Gastroesophageal sphincter (tissue), 4 donors: ENCODE measurements at places on chromosomes 3 and 15. TPM values are rescaled to one million over a fixed set of nuclear protein-coding genes. Genes with fewer than 3 reads are reported as not detected.

- H3K4me1 ChIP-seq, result no peaks in the 10 kb centered on the region
- H3K36me3 ChIP-seq, result no peaks in the 10 kb centered on the region
- H3K4me3 ChIP-seq, result no peak overlapping the region
- no peak for ATAC-seq
- H3K27ac ChIP-seq, result no peak overlapping the region
Measured at GRCh38 chr15:99961011-99961441, 227.8 kb upstream of the LYSMD4 start.

DNA sequence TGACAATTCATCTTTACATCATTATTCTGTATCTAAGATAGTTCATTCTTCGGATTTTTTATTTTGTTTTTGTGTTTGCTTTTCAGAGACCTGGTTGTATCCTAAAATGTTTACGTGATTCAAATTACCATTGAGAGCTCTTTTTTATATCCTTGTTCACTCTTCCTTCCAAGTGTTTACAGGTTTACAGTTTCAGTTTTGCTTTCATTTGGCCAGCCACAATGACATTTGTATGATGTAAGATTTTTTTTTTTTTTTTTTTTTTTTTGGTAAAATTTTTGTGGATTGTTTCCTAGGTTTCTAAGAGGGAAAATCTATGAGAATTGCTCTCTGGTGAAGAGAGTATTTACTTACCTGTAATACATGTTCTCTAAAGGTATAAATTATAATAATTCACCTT lies 55.0 kb downstream of the SETD5 start:
- H3K27me3 ChIP-seq, result no peaks in the 10 kb centered on the region
- ATAC-seq, result no peak
- peaks cover 18% of the 10 kb centered on the region for H3K36me3 ChIP-seq
- no peaks in the 10 kb centered on the region for H3K4me1 ChIP-seq

DNA sequence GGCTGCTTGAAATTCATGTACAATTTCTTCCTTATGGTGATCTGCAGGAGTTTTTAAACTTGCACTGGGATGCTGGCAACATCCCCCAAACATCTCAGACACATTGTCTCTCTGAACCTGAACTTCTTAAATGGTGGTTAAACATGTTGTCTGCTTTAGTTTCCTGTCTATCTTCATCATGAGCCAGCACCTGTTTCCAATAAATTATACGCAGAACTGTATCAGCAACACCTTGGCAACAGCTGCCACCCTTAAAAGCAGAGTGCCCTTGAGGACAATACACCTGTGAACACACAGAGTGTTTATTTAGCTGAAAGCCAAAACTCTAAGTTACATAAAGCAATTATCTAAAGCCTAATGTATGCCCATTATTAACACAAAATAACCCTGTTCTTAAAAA lies 242.9 kb downstream of the WNT5A start:
- no peaks in the 10 kb centered on the region for H3K36me3 ChIP-seq
- no peak for ATAC-seq
- H3K4me1 ChIP-seq, result no peaks in the 10 kb centered on the region
- H3K27me3 ChIP-seq, result no peaks in the 10 kb centered on the region
- H3K27ac ChIP-seq, result no peak overlapping the region

The SLC12A1 gene
- not detected for total RNA-seq

DNA sequence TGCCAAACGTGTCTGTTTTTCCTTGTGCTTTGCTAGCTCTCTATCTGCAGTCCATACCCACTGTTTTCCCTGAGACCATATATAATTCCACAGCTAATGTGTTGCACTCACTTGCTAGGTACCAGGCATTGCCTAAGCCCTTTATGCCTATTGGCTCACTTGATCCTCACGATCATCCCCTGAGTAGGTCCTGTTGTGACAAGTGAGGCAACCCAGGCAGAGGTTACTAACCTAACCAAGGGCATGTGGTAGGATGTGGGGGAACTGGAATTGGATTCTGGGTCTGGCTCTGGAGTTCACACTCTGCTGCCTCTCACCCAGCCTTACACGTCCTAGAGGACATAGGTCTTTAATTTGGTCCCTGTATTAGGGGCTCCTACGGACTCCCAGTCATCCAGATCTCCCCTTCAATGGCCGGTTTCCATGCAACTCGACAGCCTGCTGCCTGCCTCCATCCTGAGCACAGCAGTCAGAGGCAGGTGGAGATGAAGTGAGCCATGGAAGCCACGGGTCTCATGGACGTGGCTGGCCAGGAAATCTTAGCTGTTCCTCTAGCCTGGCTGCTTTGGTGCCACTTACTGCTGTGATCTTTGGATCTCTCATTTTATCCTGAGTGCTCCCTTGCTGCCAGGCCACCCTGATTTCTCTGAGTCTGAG lies 38.9 kb upstream of the MYZAP start:
- peak overlapping the region; percentile 49 for H3K27ac ChIP-seq
- peaks cover 14% of the 10 kb centered on the region for H3K4me1 ChIP-seq
- no peaks in the 10 kb centered on the region for H3K27me3 ChIP-seq
- no peaks in the 10 kb centered on the region for H3K36me3 ChIP-seq
- H3K4me3 ChIP-seq, result no peak overlapping the region
- ATAC-seq, result no peak
